ENCODE measurements at places on chromosomes 6 and 20. TPM values are rescaled to one million over a fixed set of nuclear protein-coding genes. Genes with fewer than 3 reads are reported as not detected.

The LAMA2 gene
- total RNA-seq = 305 TPM

The PARD6B gene
- 3.8 TPM for total RNA-seq

The NEURL2 gene
- 42.9 TPM for total RNA-seq

The TXLNB gene
- 0.22 TPM for total RNA-seq

The ENPP4 gene
- 22.0 TPM for total RNA-seq

The MCHR2 gene
- not detected for total RNA-seq

The PPDPF gene
- 59.0 TPM for total RNA-seq

The GSTA2 gene
- not detected for total RNA-seq

The ETV7 gene
- 1.0 TPM for total RNA-seq

The OLIG3 gene
- not detected for total RNA-seq

The EGFL8 gene
- 253 TPM for total RNA-seq

GRCh38 chr6:6941201-6941600, 166.6 kb upstream of the RREB1 start:
- no peak for DNase-seq
- no peak overlapping the region for H3K27ac ChIP-seq
- H3K36me3 ChIP-seq = no peaks in the 10 kb centered on the region
- H3K4me1 ChIP-seq = peaks cover 6% of the 10 kb centered on the region

- no peak overlapping the region for H3K27ac ChIP-seq
- H3K27me3 ChIP-seq = peaks cover 47% of the 10 kb centered on the region
- H3K4me3 ChIP-seq = no peak overlapping the region
- peaks cover 4% of the 10 kb centered on the region for H3K4me1 ChIP-seq
Observed at GRCh38 chr20:840858-841567, 7.5 kb downstream of the FAM110A start.

GRCh38 chr6:125754566-125754965, 5.1 kb downstream of the HEY2 start:
- no peak for DNase-seq
- H3K27ac ChIP-seq = no peak overlapping the region
- H3K36me3 ChIP-seq = no peaks in the 10 kb centered on the region
- H3K27me3 ChIP-seq = no peaks in the 10 kb centered on the region
- no peaks in the 10 kb centered on the region for H3K4me1 ChIP-seq

- no peaks in the 10 kb centered on the region for H3K27me3 ChIP-seq
- no peak overlapping the region for H3K4me3 ChIP-seq
- H3K27ac ChIP-seq = no peak overlapping the region
- H3K36me3 ChIP-seq = no peaks in the 10 kb centered on the region
- peaks cover 13% of the 10 kb centered on the region for H3K4me1 ChIP-seq
Observed at GRCh38 chr6:84769306-84769705, 4.9 kb upstream of the TBX18 start.

DNA sequence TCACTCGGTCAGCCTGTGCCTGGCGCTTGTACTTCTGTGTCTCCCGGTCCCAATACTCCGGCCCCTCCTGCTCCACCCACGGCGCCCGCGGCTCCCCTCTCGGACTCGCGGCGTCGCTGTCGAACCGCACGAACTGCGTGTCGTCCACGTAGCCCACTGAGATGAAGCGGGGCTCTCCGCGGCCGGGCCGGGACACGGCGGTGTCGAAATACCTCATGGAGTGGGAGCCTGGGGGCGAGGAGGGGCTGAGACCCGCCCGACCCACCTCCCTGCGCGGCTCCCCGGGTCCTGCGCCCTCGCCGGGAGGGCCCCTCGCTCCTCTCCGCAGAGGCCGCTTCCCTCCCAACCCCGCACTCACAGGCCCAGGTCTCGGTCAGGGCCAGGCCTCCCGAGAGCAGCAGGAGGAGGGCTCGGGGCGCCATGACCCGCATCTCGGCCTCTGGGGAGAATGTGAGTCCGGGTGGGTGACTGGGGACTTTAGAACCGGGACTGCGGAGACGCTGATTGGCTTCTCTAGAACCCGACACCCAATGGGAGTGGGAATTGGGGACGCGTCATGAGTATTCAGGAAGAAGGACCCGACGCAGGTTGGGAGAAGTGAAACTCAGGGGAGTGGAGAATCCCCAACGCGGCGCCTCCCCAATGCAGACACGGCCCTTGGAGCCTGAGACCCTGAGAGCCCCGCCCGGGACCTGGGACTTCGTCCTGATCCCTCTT, at the start of gene HLA-C:
TSS of gene HLA-C (minus strand) at position 452 of the 717 bp plus-strand sequence. CDS start at position 431, 21 bp downstream.
- H3K4me1 ChIP-seq = no peaks in the 10 kb centered on the region
- no peaks in the 10 kb centered on the region for H3K27me3 ChIP-seq
- peak; percentile 84 for DNase-seq
- peaks cover 5% of the 10 kb centered on the region for H3K36me3 ChIP-seq
- peak within 1 kb of the TSS; percentile 37 for H3K4me3 ChIP-seq

DNA sequence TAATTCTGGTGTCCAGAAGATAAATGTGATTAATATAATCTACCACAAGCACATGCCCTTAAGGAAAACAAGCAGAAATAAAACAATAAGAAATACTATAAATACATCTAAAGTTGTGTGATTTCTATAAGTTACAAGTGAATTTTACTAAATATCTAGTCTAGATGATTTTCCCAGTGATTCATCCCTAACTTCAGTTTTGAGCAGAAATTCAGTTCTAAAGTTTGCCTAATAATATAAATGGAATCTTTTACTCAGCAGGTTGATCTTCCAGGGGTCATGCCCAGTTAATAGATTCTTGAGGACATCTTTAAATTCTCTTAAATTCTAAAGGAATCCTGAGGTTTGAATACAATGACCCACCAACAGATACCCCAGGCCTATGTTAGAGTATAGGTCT, 37.3 kb downstream of the PDE7B start:
- no peaks in the 10 kb centered on the region for H3K36me3 ChIP-seq
- H3K27ac ChIP-seq = no peak overlapping the region
- H3K27me3 ChIP-seq = no peaks in the 10 kb centered on the region
- no peak overlapping the region for H3K4me3 ChIP-seq
- H3K4me1 ChIP-seq = no peaks in the 10 kb centered on the region
- no peak for DNase-seq

DNA sequence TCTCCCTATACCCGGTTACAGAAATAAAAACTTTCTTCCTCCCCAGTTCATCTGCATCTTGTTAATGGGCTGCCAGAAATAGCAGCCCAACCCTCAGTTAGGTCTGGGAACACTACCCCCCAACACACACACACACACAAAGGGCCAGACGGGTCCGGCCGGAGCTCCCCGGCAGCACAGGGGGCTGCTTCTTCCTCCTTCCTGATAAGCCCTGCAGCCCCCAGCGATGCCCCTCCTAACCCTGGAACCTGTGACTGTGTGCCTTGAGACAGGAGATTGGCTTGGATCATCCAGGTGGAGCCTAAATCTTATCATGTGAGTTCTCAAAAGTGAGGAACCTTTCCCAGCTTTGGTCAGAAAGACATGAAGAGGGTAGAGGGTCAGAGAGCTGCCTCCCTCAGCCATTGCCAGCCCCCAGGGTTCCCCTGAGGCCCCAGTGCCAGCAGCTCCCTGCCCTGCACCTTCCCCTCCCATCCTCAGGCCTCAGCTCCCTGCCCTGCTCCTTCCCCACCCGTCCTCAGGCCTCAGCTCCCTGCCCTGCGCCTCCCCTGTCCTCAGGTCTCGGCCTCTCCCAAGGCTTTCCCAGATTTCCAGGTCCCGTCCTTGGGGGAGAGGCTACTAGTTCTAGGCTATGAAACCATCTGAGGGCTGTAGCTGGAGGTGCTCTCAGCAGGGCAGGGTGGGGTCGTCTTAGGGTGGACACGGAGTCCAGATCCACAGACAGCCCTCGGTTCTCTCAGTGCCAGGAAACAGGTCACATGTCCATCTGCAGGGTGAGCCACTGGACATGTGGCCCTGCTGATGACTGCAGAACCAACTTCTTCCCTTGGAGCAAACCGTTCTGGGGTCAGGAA, 34.5 kb upstream of the CST7 start:
- H3K36me3 ChIP-seq = no peaks in the 10 kb centered on the region
- H3K27ac ChIP-seq = no peak overlapping the region
- no peak for DNase-seq
- no peaks in the 10 kb centered on the region for H3K27me3 ChIP-seq

DNA sequence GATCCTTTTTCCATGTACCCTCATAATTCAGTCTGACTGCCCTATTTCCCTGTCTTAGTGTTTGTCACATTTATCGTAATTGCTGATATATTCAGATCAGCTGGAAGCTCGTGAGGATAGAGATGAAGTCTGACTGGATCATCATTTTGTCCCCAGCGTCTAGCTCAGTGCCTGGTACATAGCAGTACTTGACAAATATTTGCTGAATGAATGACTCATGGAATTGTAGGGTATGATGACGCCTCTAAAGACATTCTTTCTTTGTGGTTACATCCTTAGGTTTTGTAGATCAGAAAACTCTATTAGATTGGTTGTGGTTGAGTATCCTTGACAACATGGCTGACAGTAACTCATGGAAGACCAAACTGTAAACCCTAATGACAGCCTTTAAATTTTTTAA, 68.9 kb downstream of the MTHFD1L start:
- H3K4me3 ChIP-seq = no peak overlapping the region
- no peaks in the 10 kb centered on the region for H3K4me1 ChIP-seq
- DNase-seq = no peak
- H3K27me3 ChIP-seq = no peaks in the 10 kb centered on the region
- no peak overlapping the region for H3K27ac ChIP-seq

DNA sequence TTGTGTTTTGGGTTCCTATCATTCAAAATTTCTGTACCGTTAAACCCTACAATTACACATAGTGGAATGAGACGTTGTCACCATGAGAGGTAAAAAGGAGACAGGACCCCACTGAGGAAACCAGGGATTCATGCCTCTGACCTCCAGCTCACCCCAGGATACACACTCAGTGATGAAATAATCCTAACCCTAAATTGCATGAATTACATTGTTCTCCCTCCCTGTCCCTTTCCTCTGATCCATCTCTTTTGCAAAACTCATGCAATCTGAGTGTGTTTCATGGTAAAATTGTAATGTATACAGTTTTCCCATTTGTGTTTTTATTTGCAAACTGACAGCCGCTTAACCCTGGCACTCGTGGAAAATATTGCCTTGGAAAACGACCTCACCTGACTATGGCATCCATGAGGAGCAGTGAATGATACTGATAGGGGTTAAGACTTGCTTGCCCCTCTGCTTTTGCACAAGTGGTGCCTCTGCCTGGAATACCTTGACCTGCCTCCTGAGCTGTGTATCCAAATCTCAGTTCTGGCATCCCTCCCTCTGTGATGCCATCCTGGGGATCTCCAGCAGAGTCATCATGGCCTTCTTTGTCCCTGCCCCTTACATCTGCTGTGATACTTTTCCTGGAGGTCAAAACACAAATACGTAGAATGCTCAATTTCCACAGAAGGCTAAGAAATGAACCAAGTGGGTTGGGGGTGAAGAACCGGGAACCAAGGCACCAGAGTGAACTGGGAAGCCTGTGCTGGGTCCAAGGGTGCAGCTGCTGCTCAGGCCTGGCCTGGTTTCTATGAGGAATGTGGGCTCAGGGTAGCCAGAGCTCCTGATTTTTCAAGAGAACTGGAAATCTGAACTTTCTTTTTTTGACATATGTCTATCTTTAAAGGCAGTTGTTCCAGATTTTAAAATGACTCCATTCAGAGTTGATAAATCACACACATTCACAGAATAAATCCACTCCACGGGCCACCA, 211.6 kb upstream of the ZNF217 start:
- no peaks in the 10 kb centered on the region for H3K4me1 ChIP-seq
- H3K36me3 ChIP-seq = no peaks in the 10 kb centered on the region
- no peaks in the 10 kb centered on the region for H3K27me3 ChIP-seq
- no peak overlapping the region for H3K27ac ChIP-seq
- no peak overlapping the region for H3K4me3 ChIP-seq

DNA sequence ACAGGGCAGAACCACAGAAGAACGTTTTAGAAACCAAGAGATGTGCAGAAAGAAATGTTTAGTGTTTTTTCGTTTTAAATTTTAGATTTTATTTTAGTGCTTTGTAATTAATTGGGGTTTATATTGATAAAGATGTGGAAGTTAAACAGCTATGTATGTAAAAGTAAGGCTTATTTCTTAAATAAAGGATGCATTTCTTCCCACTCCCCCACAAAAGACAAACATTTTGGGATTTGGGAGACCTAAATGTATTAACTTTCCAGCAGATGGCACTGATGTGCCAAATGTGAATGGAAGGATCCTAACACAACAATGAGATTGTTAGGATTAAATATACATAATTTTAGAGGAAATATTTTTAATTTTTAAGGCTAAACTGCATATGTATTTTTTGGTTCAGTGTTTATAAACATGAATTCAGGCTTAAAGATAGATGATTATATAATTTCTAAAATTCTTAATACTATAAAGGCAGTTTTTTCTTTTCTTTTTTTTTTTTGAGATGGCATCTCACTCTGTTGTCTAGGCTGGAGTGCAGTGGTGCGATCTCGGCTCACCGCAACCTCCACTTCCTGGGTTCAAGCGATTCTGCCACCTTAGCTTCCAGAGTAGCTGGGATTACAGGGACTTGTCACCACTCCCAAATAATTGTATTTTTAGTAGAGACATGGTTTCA, 12.0 kb downstream of the PFDN4 start:
- H3K4me3 ChIP-seq = no peak overlapping the region
- H3K36me3 ChIP-seq = peaks cover 5% of the 10 kb centered on the region
- DNase-seq = no peak

GRCh38 chr20:40245829-40246228, 443.2 kb downstream of the MAFB start:
- no peaks in the 10 kb centered on the region for H3K27me3 ChIP-seq
- H3K4me1 ChIP-seq = no peaks in the 10 kb centered on the region
- no peaks in the 10 kb centered on the region for H3K36me3 ChIP-seq
- no peak for DNase-seq
- no peak overlapping the region for H3K4me3 ChIP-seq

DNA sequence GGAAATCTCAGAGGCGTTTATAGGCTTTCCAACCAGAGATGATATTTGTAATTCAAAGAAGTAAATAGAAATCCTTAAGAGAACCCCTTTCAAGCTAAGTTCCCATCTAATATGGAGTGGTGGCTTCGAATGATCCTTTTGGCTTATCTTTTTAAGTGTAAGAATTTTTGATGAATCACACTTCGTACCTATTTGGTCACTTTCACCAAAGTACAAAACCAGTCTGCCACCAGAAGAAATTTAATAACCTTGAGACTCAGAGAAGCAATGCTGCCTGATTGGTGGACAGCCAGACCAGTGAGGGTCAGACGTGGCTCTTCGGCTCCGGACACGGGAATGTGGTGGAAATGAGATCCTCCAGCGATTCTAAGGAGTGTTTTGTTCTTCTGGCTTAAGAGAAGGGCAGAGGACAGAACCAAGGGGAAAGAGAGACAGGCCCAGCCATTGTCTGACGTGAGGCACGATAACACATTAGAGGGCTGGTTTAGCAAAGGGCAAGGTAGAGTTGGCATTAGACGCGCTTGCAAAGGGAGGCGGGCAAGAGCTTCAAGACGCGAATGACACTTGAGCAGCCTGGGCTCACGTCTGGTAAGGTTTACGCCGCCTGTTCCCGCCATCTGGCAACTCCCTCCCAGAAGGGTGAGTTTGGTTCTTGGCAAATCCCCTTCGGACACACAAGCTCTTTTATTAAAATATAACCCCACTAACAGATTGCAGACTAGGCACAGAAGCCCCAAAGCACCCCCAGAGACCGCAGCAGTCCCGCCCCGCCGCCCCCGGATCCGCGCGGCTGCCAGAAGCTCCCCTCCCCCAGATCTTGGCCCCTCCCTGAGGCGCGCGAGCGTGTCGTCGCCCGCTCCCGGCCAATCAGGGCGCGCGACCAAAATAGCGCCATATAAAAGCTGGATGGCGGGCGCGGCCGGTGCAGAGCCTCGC, 50.0 kb upstream of the EZR start:
- H3K27me3 ChIP-seq = no peaks in the 10 kb centered on the region
- peak overlapping the region; percentile 92 for H3K27ac ChIP-seq
- no peaks in the 10 kb centered on the region for H3K36me3 ChIP-seq

- no peak overlapping the region for H3K27ac ChIP-seq
- no peak for DNase-seq
- no peaks in the 10 kb centered on the region for H3K36me3 ChIP-seq
Observed at GRCh38 chr6:38417521-38417920, 222.2 kb downstream of the BTBD9 start.
